Thoracic aorta (tissue), 2 donors: ENCODE measurements at places on chromosomes 1 and 21.

DNA sequence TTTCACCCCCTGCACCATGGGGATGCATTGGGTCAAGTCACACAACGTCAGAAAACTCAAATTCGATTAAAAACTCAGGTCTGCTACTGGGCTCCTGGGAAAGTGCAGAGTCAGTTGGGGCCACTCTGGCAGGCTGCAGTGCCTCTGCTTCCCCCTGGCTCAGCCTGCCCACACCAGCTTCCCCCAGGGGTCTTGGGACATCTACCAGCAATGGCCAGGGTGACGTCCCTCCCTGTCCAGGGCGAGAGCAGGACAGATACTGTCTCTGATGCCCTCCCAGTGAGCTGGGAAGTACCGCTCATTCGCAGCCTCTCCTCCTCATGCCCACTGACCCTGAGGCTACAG lies 106.2 kb upstream of the COL6A1 start:
- DNase-seq, result no peak

GRCh38 chr1:201310986-201311355 lies 27.7 kb downstream of the PKP1 start:
- no peak for DNase-seq

DNA sequence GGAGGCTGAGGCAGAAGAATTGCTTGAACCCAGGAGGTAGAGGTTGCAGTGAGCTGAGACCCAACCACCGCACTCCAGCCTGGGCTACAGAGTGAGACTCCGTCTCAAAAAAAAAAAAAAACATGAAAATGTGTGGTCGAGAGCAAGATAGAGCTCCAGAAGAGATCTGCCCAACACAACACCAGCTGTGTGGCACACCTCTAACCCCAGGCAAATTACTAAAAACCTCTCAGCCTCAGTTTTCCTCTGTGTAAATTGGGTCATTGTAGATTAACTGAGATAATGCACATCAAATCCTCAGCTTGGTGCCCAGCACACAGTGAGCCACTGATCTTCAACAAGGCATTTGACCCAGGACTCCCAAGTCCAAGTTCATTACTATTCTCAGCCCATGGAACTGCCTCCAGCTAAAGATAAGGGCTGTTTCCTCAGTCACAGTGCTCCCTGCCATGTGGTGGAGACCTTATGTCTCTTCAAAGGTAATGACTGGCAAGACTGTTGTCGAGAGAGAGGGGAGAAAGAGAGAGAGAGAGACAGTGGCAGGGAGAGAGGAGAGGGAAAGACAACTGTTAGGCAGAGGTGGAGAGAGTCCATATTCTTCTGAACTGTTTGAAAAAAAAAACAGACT lies 58.1 kb downstream of the PTP4A2 start:
- DNase-seq, result no peak

- DNase-seq, result no peak
Observed at GRCh38 chr1:53298045-53298637, 29.7 kb downstream of the LRP8 start.

DNA sequence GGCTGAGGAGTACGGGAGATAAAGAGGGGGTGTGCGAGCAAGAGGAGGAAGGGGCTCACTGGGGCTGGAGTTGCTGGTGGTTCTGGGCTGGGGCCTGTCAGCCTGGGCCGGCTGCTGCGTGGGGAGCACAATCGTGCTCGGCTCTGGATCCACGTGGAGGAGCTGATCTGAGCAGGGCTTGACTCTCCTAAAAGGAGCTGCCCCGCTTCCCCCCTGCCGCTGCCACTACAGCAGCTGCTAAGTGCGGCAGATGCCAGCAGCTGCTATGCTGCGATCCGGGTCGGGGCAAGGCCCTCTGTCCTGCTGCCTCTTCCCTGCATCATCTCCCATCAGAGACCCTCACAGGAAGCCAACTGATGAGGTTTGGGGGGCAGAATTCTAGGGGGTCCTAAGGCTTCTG lies 165.9 kb downstream of the PCBP3 start:
- DNase-seq, result no peak

GRCh38 chr1:207081088-207081487 lies 7.6 kb upstream of the C4BPB start:
- DNase-seq, result no peak

GRCh38 chr1:108670131-108670773 lies 9.4 kb upstream of the HENMT1 start:
- no peak for DNase-seq

DNA sequence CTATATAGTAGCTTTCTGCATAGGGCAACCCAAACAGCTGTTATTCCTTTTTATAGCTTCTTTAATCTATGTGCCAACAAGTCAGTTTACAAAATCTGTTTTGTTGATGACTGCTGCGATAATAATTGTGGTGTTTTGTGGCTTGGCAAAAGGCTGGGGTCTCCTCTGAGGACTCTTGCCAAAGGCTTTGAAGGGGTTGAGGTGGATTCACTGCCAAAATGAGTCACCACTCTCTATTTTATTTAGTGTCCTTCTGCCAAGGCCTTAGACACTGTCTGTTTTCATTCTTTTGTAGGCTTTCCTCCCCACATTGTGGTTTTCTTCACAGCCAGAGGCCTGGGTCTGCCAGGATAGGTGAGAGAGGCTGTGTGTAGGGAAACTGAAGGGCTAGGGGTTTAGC lies 161.8 kb downstream of the NFIA start:
- DNase-seq, result no peak

DNA sequence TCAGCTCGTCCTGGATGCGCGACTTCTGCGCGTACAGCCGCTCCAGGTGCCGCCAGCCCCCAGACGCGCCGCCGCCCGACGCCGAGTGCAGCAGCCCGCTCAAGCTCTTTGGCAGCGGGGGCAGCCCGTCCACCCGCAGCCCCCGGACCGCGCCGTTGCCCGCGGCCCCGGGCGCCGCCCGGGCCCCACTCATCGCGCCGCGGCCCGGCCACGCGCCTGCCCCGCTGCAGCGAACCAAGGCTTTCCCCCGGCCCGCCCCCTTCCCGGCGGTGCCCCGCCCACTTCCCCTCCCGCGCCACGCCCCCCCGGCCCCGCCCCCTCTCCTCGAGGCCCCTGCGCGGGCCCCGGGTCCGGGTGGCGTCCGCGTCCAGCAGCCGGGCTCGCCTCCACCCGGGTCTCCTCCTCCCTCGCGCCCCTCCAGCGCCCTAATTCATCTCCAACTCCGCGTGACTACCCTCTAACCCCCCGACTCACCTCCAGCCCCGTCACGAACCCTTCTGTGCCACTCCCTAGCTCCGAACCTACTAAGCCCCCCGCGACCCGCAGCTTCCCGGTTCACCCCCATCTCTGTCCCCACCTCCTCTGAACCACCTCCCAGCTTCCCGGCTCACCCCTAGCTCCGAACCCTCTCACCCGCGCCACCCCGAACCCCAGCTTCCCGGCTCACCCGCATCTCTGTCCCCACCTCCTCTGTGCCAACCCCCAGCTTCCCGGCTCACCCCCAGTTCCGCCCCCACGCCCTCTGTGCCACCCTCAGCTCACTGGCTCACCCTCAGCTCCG lies at the start of gene FAM89A:
Gene FAM89A (minus strand): TSS at position 236 of the 781 bp plus-strand sequence. CDS start 43 bp downstream, at position 193.
- no peak for DNase-seq

GRCh38 chr1:226489718-226490425 lies 58.7 kb upstream of the STUM start:
- no peak for DNase-seq

GRCh38 chr1:88204111-88204510 lies 480.0 kb upstream of the PKN2 start:
- DNase-seq, result no peak

DNA sequence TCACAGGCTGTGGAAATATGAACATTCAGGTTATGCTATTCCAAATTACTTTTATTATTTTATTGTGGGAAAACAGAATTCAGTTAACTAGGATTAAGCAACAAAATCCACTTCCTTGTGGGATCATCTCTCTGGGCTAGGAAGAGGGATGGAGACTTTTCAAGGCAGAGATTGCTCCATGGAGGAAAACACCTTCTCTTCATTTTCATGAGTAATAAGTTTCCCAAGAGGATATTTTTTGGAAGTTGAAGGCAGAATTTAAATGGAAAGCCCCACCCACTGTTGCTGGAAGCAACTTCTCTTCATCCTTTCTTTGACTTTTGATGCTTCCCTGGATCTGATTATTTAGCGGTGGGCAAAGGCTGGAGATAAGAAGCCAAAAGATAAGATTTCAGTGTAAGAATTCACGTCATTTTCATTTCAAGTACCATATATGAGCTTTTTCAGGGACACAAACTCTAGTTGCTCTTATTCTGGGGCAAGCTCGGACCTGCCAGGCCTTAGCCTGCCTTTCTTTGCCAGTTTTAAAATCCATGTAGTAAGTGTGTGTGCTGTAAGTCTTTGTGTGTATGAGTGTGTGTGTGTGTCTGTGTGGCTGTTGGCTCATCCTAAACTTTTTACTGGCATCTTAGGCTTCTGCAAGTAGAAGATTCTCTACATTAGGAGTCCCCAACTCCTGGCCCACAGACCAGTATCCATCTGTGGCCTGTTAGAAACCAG lies 11.7 kb upstream of the IL24 start:
- DNase-seq, result no peak

- DNase-seq, result no peak
Observed at GRCh38 chr1:65629788-65630187, 162.9 kb upstream of the PDE4B start.

DNA sequence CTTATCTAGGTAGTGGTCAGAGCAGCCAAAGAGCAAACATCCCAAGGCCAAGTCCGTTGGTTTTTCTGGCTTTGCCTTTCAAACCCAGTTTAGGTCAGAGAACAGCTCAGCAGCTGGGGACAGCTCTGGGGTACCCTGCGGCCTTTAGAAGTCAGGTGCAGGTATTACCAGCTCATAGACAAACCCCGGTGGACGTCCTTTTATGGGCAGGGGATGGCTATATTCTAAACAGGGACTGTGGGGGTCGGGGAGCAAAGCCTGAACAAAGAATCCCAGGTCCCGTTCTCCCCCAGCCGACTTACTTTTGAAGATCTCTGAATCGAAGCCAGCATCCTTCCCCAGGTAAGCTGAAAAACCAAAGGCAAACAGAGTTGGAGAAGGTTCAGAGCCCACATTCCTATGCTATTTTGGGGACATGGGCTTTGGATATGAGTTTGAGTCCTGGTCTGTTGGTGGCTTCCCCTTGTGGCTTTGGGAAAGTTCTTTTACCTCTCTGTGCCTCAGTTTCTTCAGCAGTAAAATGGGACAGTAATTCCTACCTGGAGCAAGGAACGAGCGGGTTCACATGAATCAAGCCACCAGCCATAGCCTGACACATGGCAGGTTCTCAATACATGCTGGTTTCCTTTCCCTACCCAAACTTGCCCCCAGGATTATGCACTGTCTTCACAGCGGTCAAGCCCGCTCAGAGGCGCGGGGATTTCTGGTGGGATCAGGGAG lies 16.6 kb downstream of the MYOM3 start:
- DNase-seq, result no peak

- no peak for DNase-seq
Observed at GRCh38 chr1:47409311-47410067, 6.6 kb upstream of the FOXE3 start.

GRCh38 chr1:5514527-5515183 lies 477.6 kb downstream of the NPHP4 start:
- no peak for DNase-seq

DNA sequence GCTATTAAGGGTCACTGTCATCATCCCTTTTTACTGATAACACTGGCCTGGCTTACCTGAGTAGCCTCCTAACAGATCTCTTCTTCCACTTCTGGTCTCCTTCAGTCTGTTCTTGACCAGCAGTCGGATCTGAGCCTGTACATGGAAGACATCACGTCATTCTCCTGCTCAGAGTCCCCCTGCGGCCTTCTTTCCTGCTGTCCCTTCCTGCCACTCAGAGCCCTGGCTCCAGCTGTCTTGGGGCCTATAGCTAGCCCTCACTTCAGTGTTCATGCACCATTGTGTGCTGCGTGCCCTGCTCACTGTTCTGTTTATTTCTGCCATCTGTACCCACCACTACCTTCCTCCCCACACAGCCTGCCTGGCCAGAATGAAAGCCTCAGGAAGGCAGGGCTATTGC lies 8.4 kb downstream of the ADARB1 start:
- DNase-seq, result no peak

- no peak for DNase-seq
Observed at GRCh38 chr1:30750731-30751291, 6.8 kb downstream of the LAPTM5 start.

- no peak for DNase-seq
Observed at GRCh38 chr1:183810756-183811544, 6.0 kb downstream of the RGL1 start.

- no peak for DNase-seq
Observed at GRCh38 chr1:233261695-233262094, 33.8 kb downstream of the PCNX2 start.

GRCh38 chr1:218525031-218525430 lies 179.9 kb downstream of the TGFB2 start:
- DNase-seq, result no peak

- no peak for DNase-seq
Observed at GRCh38 chr1:216908126-216908525, 184.9 kb upstream of the ESRRG start.

GRCh38 chr1:43466403-43466802 lies 12.7 kb upstream of the HYI start:
- DNase-seq, result no peak

- DNase-seq, result no peak
Observed at GRCh38 chr1:40582116-40582515, 50.7 kb downstream of the ZNF684 start.

DNA sequence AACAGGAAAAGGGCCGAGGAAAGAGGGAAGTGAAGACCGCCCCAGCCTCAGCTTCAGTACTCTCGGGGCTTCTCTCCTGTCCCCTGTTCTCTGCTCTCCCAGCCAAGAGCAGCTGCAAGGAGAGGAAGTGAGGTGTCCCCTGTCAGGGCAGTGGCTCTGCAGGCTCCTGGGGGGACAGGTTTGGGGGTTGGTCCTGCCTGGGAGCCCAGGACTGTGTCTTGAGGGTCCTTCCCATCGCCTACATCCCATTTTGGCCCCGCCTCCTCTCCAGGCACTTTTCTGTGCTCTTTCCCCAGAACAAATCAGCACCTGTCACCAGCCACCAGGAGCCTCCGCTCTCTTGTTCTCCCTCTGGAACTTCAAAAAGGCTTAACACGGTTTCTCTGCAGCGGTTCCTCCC lies 82.6 kb downstream of the VWA5B1 start:
- DNase-seq, result no peak

DNA sequence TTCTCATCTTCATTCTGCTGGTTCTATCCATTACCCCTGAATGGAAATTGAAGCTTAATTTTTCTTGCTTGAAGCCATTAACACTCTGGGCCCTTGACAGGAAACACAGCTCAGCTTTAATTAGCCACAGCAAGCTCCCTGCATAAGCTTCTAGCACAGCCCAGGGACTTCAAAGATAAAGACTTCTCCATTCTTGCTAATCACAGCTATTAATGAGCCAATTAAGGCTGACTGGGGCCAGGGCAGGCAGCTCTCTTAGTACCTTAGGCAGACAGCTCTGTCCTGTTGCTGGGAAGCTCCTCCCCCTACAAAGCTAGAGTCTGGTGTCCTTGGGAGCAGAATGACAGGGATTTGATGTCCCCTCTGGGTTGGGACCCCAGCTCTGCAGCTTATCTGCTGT lies 27.9 kb upstream of the TRABD2B start:
- no peak for DNase-seq

DNA sequence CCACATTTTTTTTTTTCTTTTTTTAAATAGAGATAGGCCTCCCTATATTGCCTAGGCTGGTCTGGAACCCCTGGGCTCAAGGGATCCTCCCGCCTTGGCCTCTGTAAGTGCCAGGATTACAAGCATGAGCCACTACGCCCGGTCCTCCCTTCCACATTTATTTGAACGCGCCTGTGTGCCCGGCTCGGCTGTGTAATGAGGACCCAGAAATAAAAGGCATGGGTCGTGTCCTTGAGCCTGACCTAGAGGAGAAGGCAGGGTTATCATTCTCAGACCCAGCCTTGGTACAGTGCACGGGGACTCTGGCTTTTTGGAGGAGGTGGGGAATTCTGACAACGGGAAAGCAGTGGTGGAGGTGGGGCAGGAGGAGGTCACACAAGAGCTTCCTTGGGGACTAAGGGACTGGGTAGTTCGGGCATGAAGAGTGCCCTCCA lies 841 bp downstream of the CENPF start:
- no peak for DNase-seq

- DNase-seq, result no peak
Observed at GRCh38 chr1:59218521-59219236, 78.2 kb upstream of the FGGY start.
